ENCODE measurements at places on chromosomes 6 and 20. TPM values are rescaled to one million over a fixed set of nuclear protein-coding genes. Genes with fewer than 3 reads are reported as not detected.

WFDC10B gene
- total RNA-seq = not detected

- DNase-seq = no peak
These were observed 329.1 kb upstream of the SOX4 start for GRCh38 chr6:21264288-21265033.

GRCh38 chr20:62413896-62414481, 6.9 kb upstream of the CABLES2 start:
- no peak for DNase-seq

GRCh38 chr20:32207626-32208498, at the start of the genes PLAGL2 and POFUT1:
PLAGL2 (minus strand) TSS chr20:32207743; CDS start chr20:32202178, 5,565 bp downstream.
POFUT1 (plus strand) TSS chr20:32207880; CDS start chr20:32207942, 62 bp downstream.
- DNase-seq = no peak

- DNase-seq = no peak
These were observed 94.0 kb downstream of the CD83 start for GRCh38 chr6:14211562-14211942.

NRSN1 gene
- not detected for total RNA-seq

CDSN gene
- not detected for total RNA-seq

- DNase-seq = no peak
These were observed 93.4 kb downstream of the HIVEP2 start for GRCh38 chr6:142851601-142852000.

DUSP15 gene
- not detected for total RNA-seq

DNA sequence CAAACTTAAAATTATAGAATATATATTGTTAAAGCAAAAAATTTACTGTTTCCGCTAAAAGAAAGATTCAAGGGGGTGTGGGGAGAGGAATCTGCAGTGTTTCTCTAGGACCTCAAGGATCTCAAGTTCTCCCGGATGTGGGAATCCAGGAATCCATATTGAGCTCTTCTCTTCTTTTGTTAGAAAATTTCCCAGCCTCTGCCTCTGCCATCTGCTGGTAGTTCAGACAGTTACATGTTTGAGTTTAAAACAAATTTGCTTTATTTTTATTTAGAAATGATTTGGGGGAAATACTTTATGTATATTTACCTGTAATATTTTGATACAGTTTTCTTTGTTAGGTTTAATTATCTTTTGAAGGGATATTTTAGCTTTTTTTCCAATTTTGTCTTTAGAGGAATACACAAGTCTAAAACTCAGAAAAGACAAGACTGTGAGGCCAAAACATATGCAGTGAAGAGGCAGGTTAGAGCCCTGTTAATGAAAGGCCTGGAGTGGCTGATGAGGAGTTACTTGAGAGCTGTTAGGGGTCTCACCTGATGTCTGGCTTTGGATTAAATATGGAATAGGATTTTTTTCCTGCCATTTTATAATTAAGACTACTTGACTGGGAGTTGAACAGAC, 268.8 kb downstream of the ARID1B start:
- no peak for DNase-seq

- DNase-seq = no peak
These were observed 750.7 kb upstream of the CHD6 start for GRCh38 chr20:42368910-42369309.

PDE7B gene
- total RNA-seq = 2.4 TPM

PSMB8 gene
- 84.4 TPM for total RNA-seq
